ENCODE measurements at places on chromosomes 6 and 20. TPM values are rescaled to one million over a fixed set of nuclear protein-coding genes. Genes with fewer than 3 reads are reported as not detected.

Gene MATN4
- total RNA-seq: not detected

Gene NKAPL
- total RNA-seq: 0.11 TPM

Gene MEI4
- total RNA-seq: not detected

Gene KCNK15
- total RNA-seq: not detected

Gene SPACA1
- not detected for total RNA-seq

Gene MAP1LC3A
- total RNA-seq: 0.69 TPM

Gene RAET1L
- total RNA-seq: not detected

Gene TAGAP
- 28.8 TPM for total RNA-seq

Gene MRPS18A
- total RNA-seq: 66.3 TPM

Gene CTAGE9
- total RNA-seq: not detected

Gene CLVS2
- not detected for total RNA-seq

Gene TRERF1
- 19.5 TPM for total RNA-seq

Gene MCCD1
- not detected for total RNA-seq

Gene COL11A2
- total RNA-seq: 0.51 TPM

Gene ORC3
- total RNA-seq: 28.4 TPM

Gene RBM38
- total RNA-seq: 104 TPM

Gene GGTLC1
- total RNA-seq: not detected

Gene SEL1L2
- total RNA-seq: not detected

Gene KCNG1
- total RNA-seq: not detected

Gene LRRN4
- total RNA-seq: not detected

Gene PLN
- not detected for total RNA-seq

Gene FOXS1
- total RNA-seq: not detected

Gene TRIM10
- total RNA-seq: not detected

Gene ZNF831
- total RNA-seq: 0.97 TPM

Gene BAK1
- total RNA-seq: 36.7 TPM

Gene SNPH
- 0.53 TPM for total RNA-seq

Gene MYCT1
- not detected for total RNA-seq

Gene PRDM13
- not detected for total RNA-seq
